Esophagus (tissue), 2 donors: ENCODE measurements at places on chromosomes 6 and 20. TPM values are rescaled to one million over a fixed set of nuclear protein-coding genes. Genes with fewer than 3 reads are reported as not detected.

Gene TAF8
- polyA plus RNA-seq: 6.0 TPM

Gene POPDC3
- not detected for polyA plus RNA-seq

Gene CST11
- polyA plus RNA-seq: 0.26 TPM

Gene MYLK4
- polyA plus RNA-seq: 0.75 TPM

Gene HLA-DPA1
- 7.8 TPM for polyA plus RNA-seq
